CD4-positive, alpha-beta T cell treated with Interleukin-2 at 100 ng/mL for 4 hours (primary cell): ENCODE measurements at places on chromosomes 7 and 10.
A peak's percentile ranks its signal among the peaks of the same experiment; 100 is the strongest.

DNA sequence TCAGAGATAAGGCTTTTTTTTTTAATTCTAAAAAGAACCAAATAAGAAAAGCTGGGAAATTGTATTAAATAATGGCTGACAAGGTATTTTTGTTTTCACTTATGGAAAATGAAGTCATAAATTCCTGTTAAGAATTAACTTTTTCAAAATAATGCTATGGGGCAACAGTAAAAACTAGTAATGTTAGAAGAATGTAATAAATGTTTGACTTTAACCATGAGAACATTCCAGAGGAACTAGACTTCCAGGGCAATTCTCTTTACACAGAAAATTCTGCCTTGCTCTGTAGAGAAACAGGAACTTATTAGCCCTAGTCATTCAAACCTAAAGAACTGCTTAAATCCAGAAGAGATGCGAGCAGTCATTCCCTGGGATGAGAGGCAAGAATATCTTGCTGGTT lies 571.1 kb downstream of the IPMK start:
- DNase-seq, result no peak

DNA sequence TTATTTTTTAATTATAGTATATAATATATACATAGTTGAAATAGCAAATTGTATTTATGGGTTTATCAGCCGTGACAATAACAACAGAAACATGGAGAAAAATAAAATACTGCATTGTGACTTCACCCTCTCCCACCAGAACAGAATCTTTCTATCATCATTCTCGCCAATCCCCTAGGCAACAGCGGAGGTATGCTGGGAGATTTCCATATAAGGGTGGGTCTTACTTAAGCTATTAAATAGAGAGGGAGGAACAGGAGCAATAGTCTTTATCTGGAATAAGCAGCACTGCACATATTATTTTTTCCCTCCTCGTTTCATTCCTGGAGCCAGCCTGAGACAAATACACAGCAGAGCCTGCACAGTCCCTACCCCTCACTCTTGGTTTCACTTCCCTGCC lies 1214.9 kb downstream of the XPNPEP1 start:
- DNase-seq, result no peak

- DNase-seq, result peak; percentile 44
These were observed 23.8 kb downstream of the PFKP start for GRCh38 chr10:3090914-3091787.

GRCh38 chr10:76711222-76711997 lies 926.2 kb downstream of the KCNMA1 start:
- DNase-seq, result no peak

- no peak for DNase-seq
These were observed 89.3 kb downstream of the LYZL2 start for GRCh38 chr10:30540276-30540675.

DNA sequence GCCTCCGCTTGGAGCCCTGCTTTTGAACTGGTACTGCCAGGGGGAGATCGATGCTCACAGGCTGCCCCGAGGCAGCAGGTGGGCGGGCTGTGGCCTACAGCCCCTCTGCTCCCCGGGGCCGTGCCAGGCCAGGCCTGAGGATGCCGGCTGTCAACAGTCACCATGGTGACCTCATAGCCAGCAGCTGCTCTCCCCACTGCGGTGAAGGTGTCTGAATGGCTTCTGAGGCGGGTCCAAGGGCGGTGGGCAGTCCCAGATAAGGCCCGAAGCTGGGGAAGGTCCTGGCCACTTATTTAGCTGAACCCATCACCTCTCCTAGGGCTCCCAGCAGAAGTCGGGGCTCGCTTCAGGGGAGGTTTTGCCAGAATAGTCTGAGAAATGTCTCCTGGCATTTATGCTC lies 179.3 kb downstream of the ARHGAP12 start:
- no peak for DNase-seq

DNA sequence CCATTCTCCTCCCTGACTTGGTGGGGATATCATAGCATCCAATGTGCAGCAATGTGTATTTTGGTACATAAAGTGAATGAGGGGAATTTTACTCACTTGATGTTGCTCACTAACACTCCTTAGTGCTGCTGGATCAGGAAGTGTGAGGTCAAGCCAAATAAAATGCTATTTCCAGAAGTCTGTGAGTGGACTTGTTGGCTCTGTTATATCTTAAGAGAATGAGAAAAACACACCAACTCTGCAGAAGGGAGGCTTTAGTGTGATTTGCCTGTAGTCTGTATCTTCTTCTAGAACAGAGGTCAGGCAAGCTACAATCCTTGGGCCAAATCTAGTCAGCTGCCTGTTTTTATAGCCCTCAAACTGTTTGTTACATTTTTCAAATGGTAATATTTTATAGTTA lies 154.3 kb downstream of the POLR1F start:
- DNase-seq, result no peak
